ENCODE measurements at places on chromosomes 5 and 9.
A peak's percentile ranks its signal among the peaks of the same experiment; 100 is the strongest.

DNA sequence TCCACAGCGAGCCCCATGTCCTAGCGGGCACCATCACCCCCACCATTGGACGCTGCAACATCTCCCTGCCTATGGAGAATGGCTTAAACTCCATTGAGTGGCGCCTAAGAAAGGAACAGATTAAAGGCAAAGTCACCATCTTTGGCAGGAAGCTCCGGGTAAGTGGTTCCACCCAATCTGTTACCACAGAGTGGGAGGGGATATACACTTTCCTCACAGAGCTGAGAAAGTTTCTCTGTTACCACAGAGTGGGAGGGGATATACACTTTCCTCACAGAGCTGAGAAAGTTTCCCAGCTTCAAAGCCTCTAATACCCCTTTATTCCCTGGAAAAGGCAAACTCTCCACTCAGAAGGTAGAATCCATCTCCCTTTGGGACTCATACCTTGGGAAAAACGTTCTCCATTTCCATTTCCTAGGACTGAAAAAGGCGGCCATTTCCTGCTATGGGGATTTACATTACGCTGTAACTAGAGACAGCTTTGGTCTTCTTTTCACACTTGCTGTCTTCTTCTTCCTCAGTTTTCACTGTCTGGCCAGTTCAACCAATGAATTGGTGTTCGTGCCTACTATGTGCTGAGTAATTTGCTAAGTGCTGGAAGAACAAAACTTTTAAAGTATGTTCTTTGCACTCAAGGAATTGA, 63.4 kb upstream of the WWC1 start:
- peak; percentile 22 for DNase-seq

DNA sequence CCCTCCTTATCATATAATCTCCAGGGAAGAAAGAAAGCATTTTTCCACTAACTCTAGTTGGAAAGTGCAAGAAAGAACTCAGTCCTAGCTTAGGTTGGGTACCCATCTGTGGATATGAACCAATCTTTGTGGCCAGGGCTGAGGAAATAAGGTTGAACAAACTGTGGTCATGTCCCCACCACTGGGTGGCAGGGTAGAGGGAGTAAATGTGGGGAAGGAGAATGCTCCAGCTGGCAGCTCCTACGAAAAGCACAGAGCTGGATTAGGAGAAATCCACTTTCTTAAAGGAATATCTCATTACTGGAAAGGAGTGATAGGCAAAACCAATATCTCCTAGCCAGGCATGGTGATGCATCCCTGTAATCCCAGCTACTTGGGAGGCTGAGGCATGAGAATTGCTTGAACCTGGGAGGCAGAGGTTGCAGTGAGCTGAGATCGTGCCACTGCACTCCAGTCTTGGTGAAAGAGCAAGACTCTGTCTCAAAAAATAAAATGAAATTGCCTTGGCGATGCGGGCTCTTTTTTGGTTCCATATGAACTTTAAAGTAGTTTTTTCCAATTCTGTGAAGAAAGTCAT, 175.1 kb downstream of the CCDC192 start:
- peak; percentile 19 for DNase-seq

DNA sequence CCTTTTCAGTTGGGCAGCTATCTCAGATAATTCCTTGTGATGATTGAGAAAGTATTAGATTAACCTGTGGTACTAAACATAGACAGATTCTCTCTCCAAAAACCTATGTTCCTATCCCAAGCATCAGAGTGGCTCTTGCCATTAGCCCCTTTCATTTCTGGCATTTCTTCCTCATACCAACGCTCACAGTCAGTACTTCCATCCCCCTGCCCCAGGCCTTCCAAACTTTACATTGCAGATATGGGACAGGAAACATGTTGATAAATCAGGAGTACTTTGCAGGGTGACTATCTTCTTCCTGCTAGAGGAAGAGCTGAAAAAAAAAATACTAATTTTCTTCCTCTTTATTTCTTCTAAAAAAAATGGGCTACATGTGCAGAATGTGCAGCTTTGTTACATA, 442.6 kb upstream of the RGMB start:
- no peak for DNase-seq

- DNase-seq, result no peak
Observed at GRCh38 chr5:14153932-14154731, 11.0 kb downstream of the TRIO start.

GRCh38 chr9:124017929-124018729, 6.6 kb downstream of the LHX2 start:
- peak; percentile 43 for DNase-seq

DNA sequence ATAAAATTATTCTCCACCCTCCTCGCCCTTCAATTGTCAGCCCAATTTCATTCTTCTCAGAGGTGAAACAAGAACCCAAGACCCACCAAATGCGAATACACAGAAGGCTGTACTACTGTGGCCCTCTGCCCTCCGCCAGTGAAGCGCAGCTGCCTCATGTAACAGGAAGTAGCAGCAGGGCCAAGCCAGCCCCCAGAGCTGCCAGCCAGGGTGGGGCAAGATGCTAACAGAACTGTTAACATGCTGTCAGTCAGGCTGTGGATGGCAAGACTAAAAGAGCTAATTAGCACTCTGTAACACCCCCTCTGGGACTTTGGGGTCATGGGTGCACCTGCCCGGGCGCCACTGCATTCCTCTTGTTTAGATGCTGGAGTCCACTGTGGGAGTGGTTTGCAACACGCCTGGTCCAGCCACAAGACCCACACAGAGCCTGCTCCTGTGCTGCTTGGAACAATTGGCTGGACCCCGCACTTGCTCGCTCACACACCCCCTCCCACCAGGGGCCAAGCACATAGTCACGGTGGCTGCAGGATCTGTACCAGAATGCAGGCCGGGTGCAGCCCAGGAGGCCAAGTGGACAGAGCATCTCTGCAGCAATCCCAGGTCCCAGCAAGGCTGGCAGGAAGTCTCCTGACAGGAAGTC, 14.5 kb upstream of the HEXB start:
- DNase-seq, result no peak

GRCh38 chr9:93567271-93567959, 9.0 kb upstream of the PHF2 start:
- DNase-seq, result no peak

DNA sequence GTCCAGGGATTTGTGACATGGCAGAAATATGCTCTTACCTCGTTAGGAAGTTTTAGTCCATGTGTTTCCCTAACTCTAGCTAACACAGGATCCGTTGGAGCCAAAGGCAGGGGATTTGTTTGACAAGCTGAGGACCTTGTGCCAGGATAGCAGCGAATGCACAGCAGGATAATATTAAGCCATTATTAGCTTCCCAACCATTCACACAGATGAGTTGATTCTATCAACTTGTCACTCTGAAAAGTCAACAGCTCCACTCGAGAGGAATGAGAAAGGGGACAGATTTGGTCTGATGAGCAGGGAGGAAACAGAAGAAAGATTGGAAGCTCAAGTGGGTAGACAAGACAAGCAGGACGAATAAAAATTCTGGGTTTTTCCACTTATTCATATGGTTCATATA, 106.2 kb downstream of the FSTL4 start:
- no peak for DNase-seq

DNA sequence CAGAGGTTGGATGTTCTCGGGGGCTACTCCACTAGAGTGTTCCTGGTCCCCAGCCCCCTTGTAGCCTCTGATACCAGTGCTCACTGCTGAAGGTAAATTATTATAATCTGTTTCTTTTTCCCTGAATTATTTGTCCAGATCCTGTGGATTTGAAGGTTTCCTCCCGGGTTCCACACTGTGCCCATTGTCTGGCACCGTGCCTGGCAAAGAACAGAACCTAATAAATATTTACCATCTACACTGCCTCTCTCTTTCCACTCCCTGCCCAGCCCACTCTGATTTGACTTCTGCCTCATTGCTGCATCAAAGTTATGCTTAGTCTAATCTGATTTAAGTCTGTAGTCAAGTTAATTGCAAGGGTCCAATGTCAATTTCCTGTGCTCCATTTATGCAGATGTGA, 322.9 kb downstream of the NTRK2 start:
- DNase-seq, result no peak

- DNase-seq, result no peak
Observed at GRCh38 chr9:127815512-127816361, 13.1 kb downstream of the FPGS start.

DNA sequence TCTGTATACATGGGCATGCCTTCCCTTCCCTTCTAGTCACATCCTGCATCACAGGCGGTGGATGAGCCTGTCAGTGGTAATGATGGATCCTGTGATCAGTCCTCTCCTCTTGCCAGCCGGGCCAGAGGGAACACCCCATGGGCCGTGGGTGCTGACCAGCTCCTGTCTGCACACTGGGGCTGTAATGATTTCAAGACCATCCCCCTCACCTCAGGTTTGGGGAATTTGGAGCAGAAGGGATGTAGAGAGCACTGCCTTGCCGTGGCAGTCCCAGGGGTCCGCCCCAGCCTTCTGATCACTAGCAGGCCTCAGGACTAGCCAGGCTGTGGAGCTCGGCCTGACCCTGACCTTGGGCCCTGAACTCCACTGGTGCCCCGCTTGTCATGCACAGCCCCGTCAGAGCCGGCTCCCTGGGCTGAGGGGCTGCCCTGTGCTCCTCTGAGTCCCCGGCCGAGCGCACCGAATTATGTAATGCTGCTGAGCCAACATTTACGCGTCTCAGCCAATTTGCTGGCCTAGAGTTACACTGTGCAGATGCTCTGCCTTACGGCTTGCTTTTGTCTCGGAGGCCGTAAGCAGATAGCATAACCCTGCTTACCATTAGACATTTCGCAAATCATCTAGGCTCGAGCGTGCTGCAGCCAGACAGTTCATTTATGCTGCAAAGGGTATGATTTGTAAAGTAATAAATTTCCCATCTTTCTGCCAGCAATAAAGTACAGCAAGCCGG, 155.3 kb downstream of the MACROH2A1 start:
- DNase-seq, result no peak

- no peak for DNase-seq
Observed at GRCh38 chr9:33880211-33881089, 63.5 kb downstream of the UBE2R2 start.

- no peak for DNase-seq
Observed at GRCh38 chr5:170782438-170782837, 1.1 kb upstream of the GABRP start.

GRCh38 chr9:120388003-120388855, 191.7 kb downstream of the CDK5RAP2 start:
- no peak for DNase-seq

DNA sequence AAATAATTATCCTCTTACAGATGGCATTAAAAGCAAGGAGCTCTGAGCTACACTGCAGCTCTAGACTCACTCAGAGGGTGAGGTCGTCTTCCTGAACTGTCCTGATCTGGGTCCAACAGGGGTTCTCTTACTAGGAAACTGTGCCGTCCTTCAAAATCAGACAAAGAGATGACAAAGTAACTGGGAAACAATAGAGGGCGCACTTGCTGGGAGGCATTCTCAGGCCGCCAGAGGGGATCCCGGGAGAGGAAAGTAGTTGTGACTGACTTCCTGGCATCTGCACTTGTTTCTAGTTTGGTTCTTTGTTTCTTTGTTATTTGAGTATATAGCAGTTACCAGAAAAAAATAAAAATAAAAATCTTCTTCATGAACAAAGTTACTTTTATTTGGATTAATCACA, 142.9 kb upstream of the MSX2 start:
- DNase-seq, result no peak

GRCh38 chr9:89668866-89669246, 64.0 kb downstream of the GADD45G start:
- no peak for DNase-seq

Data from GM20000 (cell line).